Immature natural killer cell (primary cell): ENCODE measurements at places on chromosomes 1 and 21. TPM values are rescaled to one million over a fixed set of nuclear protein-coding genes. Genes with fewer than 3 reads are reported as not detected.

Gene LAMB3
- 0.58 TPM for polyA plus RNA-seq

Gene ARHGAP30
- polyA plus RNA-seq: 265 TPM

Gene COL16A1
- not detected for polyA plus RNA-seq

GRCh38 chr1:1775327-1776226 lies 2.7 kb downstream of the NADK start:
- peak overlapping the region; percentile 32 for H3K27ac ChIP-seq
- peaks cover 9% of the 10 kb centered on the region for H3K36me3 ChIP-seq
- no peak for DNase-seq
- H3K4me3 ChIP-seq: peak overlapping the region; percentile 7
- peaks cover 50% of the 10 kb centered on the region for H3K4me1 ChIP-seq
- H3K27me3 ChIP-seq: peaks cover 11% of the 10 kb centered on the region

Gene KCNA3
- polyA plus RNA-seq: 12.4 TPM

Gene HES3
- not detected for polyA plus RNA-seq

Gene ADORA3
- polyA plus RNA-seq: 0.23 TPM

- peaks cover 16% of the 10 kb centered on the region for H3K27me3 ChIP-seq
- DNase-seq: no peak
- H3K27ac ChIP-seq: peak overlapping the region; percentile 92
- peaks cover 52% of the 10 kb centered on the region for H3K4me1 ChIP-seq
- H3K36me3 ChIP-seq: peaks cover 4% of the 10 kb centered on the region
- peak overlapping the region; percentile 86 for H3K4me3 ChIP-seq
Measured at GRCh38 chr1:38991638-38992411, 749 bp downstream of the AKIRIN1 start.

Gene PDE4B
- 18.9 TPM for polyA plus RNA-seq

Gene LYPD8
- not detected for polyA plus RNA-seq

GRCh38 chr1:24277420-24278169 lies 41.6 kb upstream of the GRHL3 start:
- no peak overlapping the region for H3K27ac ChIP-seq
- H3K4me1 ChIP-seq: no peaks in the 10 kb centered on the region
- H3K27me3 ChIP-seq: no peaks in the 10 kb centered on the region
- no peaks in the 10 kb centered on the region for H3K36me3 ChIP-seq
- no peak overlapping the region for H3K4me3 ChIP-seq

- H3K27me3 ChIP-seq: no peaks in the 10 kb centered on the region
- H3K4me1 ChIP-seq: no peaks in the 10 kb centered on the region
- H3K36me3 ChIP-seq: peaks cover 4% of the 10 kb centered on the region
- no peak overlapping the region for H3K27ac ChIP-seq
- DNase-seq: no peak
Measured at GRCh38 chr21:42913476-42913875, 12.0 kb downstream of the ERVH48-1 start.

Gene NBPF4
- polyA plus RNA-seq: not detected

- H3K36me3 ChIP-seq: no peaks in the 10 kb centered on the region
- no peaks in the 10 kb centered on the region for H3K4me1 ChIP-seq
- H3K4me3 ChIP-seq: no peak overlapping the region
- no peak for DNase-seq
- no peak overlapping the region for H3K27ac ChIP-seq
Measured at GRCh38 chr1:65238010-65238409, 71.3 kb upstream of the DNAJC6 start.

- peaks cover 3% of the 10 kb centered on the region for H3K27me3 ChIP-seq
- H3K27ac ChIP-seq: no peak overlapping the region
- peaks cover 42% of the 10 kb centered on the region for H3K36me3 ChIP-seq
Measured at GRCh38 chr1:184793967-184794366, 39.3 kb upstream of the EDEM3 start.

- H3K36me3 ChIP-seq: peaks cover 42% of the 10 kb centered on the region
- H3K4me1 ChIP-seq: no peaks in the 10 kb centered on the region
- no peak overlapping the region for H3K4me3 ChIP-seq
- H3K27me3 ChIP-seq: no peaks in the 10 kb centered on the region
Measured at GRCh38 chr1:244419024-244419423, 32.7 kb downstream of the ADSS2 start.

Gene SLC35E2B
- polyA plus RNA-seq: 18.1 TPM

- DNase-seq: no peak
- peaks cover 5% of the 10 kb centered on the region for H3K27me3 ChIP-seq
- H3K27ac ChIP-seq: no peak overlapping the region
- no peak overlapping the region for H3K4me3 ChIP-seq
Measured at GRCh38 chr1:232428036-232428645, 201.8 kb downstream of the SIPA1L2 start.

DNA sequence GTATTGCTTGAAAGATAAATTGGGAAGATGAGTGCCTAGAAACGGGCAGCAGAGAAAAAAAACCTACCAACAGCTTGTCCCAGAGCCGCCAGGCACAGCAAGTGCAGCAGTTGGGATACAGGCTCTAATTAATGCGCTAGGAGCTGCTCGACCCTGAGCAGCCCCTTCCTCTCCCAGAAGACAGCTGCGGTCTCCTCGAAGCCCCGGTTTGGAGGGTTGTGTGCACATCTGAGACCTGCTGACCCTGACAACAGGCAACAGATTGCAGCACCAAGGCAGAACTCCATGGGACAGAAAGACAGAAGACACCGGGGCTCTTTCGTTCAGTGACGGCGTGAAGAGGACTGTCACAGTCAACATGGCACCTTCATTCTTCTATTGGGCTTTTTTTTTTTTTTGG lies 101.4 kb downstream of the TSEN15 start:
- no peak for DNase-seq
- no peak overlapping the region for H3K27ac ChIP-seq
- peaks cover 15% of the 10 kb centered on the region for H3K4me1 ChIP-seq
- peaks cover 13% of the 10 kb centered on the region for H3K27me3 ChIP-seq

DNA sequence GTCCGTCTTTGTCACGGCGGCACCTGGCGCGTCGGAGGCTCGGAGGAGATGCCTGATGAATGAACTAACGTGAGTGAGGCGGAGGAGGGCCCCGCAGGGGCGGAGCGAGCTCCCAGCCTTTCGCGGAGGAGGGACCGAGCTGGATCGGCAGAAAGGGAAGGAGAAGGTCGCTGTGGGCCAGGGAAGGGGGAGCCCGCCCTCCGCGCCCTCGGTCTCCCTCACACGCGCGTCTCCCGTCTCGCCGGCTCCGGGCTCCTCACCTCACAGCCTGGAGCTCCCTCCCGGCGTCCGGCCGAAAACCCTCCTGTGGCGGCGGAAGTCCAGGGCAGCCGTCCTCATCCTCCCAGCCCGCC lies 519 bp downstream of the ZNF496 start:
- DNase-seq: peak; percentile 51
- peaks cover 20% of the 10 kb centered on the region for H3K4me1 ChIP-seq
- peaks cover 4% of the 10 kb centered on the region for H3K36me3 ChIP-seq

Gene INAVA
- polyA plus RNA-seq: not detected
